ENCODE measurements at places on chromosomes 11 and 22.

DNA sequence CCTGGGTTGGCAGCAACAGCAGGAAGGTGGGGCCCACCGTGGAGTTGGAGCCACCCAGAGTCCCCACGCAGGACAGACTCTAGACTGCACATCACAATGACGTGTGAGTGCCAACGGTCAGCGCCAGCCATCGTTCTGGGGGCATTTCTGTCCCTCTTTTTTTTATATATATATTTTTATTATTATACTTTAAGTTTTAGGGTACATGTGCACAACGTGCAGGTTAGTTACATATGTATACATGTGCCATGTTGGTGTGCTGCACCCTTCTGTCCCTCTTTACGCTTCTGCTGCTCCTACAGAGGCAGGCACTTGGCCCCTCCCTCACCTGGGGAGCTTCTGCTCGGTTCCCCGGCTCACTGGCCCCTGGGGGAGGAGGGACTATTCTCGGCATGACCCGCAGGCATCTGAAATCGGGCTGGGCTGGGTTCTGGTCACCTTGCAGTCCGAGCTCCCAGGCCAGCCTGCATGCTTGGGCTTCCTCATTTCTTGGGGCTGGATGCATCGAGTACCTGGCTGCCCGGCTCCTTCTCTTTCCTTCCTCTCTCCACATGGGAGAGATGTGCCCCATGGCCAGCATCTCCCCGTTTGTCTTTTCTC lies 787.4 kb downstream of the TBC1D22A start:
- no peak for DNase-seq

DNA sequence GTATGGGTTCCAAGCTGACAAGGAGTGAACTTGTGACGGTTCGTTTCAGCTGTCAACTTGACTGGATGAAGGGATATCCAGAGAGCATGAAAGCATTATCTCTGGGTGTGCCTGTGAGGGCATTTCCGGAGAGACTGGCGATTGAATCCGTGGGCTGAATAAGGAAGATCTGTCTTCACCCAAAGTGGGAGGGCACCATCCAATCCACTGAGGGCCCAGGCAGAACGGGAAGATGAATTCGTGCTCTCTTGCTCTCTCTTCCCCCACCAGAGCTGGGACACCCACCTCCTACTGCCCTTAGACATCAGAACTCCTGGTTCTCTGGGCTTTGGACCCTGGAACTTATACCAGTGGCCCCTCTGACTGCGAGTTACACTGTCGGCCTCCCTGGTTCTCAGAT lies 15.5 kb upstream of the CD81 start:
- no peak for DNase-seq

GRCh38 chr11:59053387-59053786 lies 32.7 kb upstream of the GLYATL1B start:
- DNase-seq = peak; percentile 42

GRCh38 chr22:26226538-26227297 lies 57.5 kb downstream of the SEZ6L start:
- DNase-seq = no peak

DNA sequence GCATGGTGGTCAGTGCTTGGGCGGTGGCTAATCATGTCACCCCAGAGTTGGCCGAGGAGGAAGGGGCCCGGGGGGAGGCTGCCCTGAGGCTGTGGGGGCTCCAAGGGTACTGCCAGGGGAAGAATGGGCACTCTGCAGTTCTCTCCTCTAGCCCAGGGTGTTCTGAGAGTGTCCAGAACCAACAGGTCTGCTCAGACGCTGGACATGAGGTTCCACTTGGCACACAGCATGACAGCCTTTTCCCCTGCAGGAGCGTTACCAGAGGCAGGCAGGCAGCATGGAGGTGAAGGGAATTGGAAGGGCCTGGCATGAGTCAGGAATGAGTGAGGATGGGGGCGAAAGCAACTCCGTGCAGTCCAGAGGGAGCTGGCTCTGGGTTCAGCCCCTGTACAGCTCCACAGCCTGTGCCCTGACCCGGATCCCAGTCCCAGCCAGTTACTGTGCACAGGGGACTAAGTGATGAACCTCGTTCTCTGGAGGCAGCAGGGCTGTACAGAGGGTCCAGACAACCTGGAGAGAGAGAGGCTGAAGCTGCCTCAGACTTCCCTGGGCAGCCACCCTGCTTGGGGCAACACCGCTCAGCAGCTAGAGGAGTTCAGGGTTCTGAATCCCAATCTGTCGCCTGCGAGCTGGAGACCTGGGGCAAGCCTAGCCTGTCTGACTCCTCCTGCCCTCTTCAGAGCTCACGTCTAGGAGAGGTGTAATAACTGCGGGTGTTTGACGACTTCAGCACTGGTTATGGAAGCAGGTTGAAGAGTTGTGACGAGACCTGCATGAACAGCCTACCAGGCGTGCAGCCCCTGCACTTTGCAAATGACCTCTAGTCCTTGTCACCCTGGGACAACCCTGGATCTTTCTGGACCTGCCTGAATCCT lies 14.7 kb upstream of the TUB start:
- no peak for DNase-seq

DNA sequence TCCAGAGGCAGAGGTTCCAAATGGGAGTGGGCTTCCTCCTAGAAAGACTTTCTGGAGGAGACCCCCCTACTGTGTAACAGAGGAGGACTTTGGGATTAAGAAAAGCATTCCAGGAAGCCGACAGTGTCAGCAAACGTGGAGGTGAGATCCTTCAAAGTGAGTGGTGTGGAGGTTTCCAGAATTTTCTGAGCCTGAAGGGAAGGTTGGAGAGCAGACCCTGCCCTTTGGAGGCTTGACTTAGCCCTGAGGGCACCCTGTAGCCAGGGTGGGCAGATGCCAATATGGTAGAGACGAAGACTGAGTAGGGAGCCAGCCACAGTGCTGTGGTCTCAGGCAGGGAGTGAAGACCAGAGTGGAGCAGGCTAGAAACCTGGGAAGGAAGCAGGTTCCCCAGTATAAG lies 1.8 kb upstream of the KLHL22 start:
- no peak for DNase-seq

DNA sequence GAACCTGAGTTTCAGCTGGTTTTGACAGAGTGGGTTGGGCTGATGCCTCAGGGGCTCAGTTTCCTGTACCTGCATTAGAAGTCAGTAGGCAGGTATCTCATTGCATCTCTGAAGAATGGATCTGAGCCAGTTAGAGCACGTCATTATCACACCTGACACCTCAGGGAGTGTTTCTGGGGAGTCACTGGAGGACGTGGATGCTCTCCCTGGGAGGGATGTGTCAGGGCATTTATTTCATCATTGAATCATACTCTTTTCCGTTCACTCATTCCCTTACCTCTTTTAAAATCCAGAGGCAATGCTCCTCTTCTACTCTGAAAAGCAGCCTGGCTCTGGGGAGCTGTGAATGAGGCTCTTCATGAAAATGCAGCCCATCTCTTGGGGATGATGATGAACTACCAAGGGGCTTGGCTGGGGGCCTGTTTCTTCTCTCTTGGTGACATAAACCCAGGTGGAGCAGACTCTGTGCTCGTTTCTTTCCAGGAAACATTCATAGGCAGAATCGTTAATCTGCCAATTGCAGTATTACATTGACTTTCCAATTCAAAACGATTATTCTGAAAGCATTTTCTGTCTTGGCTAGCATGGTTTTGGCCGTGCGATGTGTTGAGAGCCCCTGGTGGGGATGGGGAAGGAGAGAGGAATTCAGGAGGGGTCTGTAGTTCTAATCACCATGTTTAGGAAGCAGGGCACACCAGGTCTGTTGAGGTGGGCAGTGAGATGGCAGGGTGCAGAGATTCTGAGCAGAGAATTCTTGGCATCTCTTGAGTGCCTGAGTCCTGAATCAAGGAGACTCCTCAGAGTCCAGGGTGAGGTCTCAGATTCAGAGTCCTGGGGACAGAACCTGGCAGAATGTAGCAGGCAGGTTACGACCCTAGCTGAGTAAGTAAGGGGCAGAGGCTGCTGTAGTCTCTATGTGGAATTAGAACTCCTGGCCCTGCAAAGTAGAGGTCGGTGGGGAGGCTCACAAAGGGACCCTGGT lies 12.6 kb downstream of the PARVA start:
- DNase-seq = peak; percentile 24

- DNase-seq = no peak
Observed at GRCh38 chr22:30985561-30986208, 16.6 kb downstream of the TUG1 start.

GRCh38 chr22:46027211-46028105 lies 50.5 kb upstream of the WNT7B start:
- DNase-seq = no peak

DNA sequence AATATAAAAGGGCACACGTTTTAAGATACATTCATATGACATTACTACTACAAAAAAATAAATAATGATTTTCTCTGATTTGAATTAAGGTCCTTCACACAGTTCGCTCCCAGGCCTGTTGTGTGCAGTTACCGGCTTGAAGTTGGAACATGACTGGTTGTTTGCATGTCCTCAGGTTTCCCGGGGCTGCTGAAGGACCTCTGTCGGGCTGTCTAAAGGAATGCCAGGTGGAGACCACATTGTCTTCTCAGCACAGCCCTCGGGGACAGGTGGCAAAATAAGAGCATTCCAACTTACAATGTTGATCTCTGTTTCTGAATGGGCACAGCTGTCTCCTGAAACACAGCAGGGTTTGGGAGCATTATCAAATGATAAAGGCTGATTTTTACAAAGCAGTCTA lies 14.9 kb downstream of the VSIG10L2 start:
- DNase-seq = no peak

- DNase-seq = no peak
Observed at GRCh38 chr22:50189184-50189848, 3.6 kb downstream of the TRABD start.

- DNase-seq = peak; percentile 18
Observed at GRCh38 chr11:2525941-2526807, 81.4 kb downstream of the KCNQ1 start.

DNA sequence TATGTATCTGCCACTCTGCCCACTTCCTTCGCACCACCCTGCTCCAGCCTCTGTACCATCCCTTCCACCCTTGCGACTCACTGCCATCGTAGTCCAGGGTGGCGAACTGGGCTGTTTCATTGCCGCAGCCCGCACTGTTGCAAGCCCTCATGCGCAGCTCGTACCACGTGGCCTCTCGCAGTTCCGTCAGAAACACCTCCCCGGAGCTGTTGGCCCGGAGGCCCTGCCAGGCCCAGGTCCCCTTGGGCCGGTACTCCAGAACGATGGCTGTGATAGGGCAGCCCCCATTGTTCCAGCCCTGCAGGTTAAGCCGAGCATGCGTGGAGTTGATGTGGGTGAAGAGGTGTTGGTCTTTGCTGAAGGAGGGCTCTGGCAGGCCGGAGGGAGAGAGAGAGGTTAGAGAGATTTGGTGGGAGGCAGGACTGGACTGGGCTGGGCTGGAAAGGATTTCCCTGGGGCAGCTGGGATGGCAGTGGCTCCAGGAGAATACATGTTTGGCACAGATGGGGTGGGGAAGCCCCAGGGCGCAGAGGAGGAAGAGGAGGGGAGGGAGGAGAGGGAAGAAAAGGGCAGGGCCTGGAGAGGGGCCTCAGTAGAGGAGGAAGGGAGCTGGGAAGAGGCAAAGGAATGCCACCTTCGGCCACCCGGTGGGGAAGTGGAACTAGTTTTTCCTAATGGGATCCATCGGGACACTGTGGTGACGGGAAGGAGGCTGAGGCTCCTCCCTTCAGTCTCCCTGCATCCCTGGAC lies 109.6 kb downstream of the CEP164 start:
- no peak for DNase-seq

DNA sequence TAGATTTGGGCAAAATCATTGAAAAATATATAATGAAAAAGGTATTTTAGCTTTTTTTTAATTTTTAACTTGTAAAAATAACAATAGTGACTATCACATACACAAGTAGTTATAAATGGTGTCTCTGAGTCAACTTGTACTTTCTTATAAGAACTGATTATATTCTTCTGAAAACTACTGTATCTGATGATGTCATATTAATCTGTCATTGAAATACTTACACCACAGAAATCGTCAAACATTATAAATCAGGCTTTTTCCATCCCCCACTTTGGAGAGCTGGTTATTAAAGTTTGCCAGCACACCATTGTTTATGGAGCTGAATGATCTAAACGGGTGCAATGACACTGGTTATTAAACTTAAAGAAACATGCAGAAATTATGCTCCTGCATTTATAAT lies 1259.6 kb upstream of the CNTN5 start:
- DNase-seq = no peak

DNA sequence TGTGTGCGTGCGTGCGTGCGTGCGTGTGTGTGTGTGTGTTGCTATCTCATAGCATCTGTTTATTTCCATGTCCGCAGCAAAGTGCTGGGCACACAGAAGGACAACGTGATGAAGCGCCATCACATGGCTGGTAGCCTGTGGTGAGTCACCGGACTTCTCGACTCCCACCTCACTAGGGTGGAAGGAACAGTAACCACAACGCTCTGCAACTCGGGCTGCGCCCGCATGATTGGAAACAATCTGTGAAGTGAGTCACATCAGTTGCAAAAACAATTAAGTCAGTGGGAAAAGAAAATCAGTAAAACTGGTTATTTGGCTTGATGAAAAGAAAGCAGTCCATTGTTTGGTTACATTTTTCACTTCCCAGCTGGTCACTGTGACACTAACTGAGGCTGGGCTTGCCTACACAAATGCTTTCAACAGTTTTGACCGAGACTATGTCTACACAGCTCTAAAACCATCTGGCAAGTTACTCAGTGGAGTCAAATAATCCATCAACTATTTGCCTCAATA lies 437.3 kb upstream of the CADM1 start:
- no peak for DNase-seq

GRCh38 chr22:46021577-46021976 lies 44.6 kb upstream of the WNT7B start:
- no peak for DNase-seq

GRCh38 chr11:65403607-65404121 lies 17.2 kb downstream of the FRMD8 start:
- DNase-seq = no peak

Measured in cerebellar cortex (tissue), 1 donor.